ENCODE measurements at places on chromosomes 16 and 17. TPM values are rescaled to one million over a fixed set of nuclear protein-coding genes. Genes with fewer than 3 reads are reported as not detected.

Gene ALG1
- total RNA-seq = 29.2 TPM

Gene TEX14
- total RNA-seq = under 0.01 TPM

Gene TRAF4
- 32.6 TPM for total RNA-seq

Gene CNTNAP1
- 40.1 TPM for total RNA-seq

Gene HS3ST4
- total RNA-seq = not detected

Gene CDR2
- total RNA-seq = 53.7 TPM

Gene RSKR
- 4.1 TPM for total RNA-seq

Gene SLC16A11
- total RNA-seq = under 0.01 TPM

Gene MC1R
- total RNA-seq = 4.3 TPM

Gene CCL16
- total RNA-seq = not detected
